ENCODE measurements at places on chromosomes 1 and 21. TPM values are rescaled to one million over a fixed set of nuclear protein-coding genes. Genes with fewer than 3 reads are reported as not detected.

GRCh38 chr1:180539136-180539535 is 19.6 kb upstream of the OVAAL start:
- DNase-seq, result no peak

DNA sequence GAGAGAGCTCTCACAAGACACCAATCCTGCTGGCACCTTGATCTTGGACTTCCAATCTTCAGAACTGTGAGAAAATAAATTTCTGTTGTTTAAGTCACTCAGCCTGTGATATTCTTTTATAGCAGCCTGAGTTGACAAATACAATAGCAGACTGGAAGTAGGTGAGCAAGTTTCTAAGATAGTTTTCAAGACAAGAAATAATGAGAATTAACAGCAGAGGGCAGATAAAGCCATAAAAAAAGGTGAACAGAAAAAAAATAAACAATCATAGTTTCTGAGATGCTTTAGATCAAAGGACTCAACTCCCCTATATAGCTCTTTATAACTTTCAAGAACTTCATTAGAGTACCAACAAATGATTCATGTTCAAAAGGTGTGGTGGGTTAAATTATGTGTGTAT is 119.8 kb downstream of the PLPPR5 start:
- no peak for DNase-seq

- DNase-seq, result no peak
Measured at GRCh38 chr21:31497914-31498313, 153.9 kb upstream of the TIAM1 start.

DNA sequence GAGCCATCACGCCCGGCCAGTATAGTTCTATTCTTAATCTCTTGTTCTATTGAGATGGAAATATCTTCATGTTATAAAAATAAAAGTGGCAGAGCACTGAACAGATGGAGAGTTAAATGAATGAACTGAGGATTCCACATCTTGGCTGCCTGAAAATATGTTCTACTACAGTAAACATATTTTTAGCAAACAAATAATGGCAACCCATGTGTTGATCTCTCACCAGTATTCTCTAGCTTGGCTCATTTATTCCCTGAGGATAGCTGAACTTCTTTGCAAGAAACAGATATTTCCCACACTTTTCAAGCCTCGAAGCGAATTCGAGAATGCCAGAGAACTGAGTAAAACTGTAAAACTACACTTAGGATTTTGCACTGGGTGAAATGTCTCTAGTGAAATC is 58.9 kb downstream of the DIRAS3 start:
- DNase-seq, result no peak

GRCh38 chr21:44989537-44989886 is 49.7 kb downstream of the SLX9 start:
- DNase-seq, result no peak

LAPTM5 gene
- 0.37 TPM for total RNA-seq

DNA sequence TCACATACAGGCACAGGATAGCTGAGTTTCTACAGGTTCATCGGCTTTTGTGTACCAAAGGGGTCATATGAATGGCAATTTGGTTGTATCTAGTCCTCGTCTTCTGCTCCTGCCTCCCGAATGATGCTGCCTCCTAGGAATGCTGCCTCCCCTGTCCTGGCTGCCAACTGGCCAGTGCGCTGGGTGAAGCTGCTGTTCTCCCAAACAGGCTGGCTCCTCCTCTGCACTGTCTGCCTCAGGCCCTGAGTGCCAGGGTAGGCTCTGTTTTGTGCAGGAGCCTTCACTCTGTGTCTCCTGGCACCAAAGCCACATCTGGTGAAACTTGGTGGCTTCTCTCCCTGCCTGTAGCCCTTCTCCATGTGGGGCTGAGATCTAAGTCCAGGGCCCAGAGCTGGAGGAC is 60.3 kb downstream of the RHOU start:
- DNase-seq, result no peak

GRCh38 chr1:57079454-57080157 is 113.8 kb upstream of the C8B start:
- no peak for DNase-seq

Measured in H1 (cell line).